ENCODE measurements at places on chromosomes 2 and 18.

- no peak for DNase-seq
These were observed 163.8 kb downstream of the FAM210A start for GRCh38 chr18:13562494-13563029.

- no peak for DNase-seq
These were observed 59.7 kb downstream of the MYO3B start for GRCh38 chr2:170237572-170238120.

GRCh38 chr2:203591642-203592041 lies 56.5 kb upstream of the RAPH1 start:
- no peak for DNase-seq

- DNase-seq, result no peak
These were observed 30.6 kb downstream of the FAM178B start for GRCh38 chr2:96955762-96956161.

- DNase-seq, result no peak
These were observed 221.9 kb downstream of the ZNF407 start for GRCh38 chr18:74819433-74820059.

GRCh38 chr18:51193621-51194287 lies 3.7 kb downstream of the MEX3C start:
- DNase-seq, result no peak

DNA sequence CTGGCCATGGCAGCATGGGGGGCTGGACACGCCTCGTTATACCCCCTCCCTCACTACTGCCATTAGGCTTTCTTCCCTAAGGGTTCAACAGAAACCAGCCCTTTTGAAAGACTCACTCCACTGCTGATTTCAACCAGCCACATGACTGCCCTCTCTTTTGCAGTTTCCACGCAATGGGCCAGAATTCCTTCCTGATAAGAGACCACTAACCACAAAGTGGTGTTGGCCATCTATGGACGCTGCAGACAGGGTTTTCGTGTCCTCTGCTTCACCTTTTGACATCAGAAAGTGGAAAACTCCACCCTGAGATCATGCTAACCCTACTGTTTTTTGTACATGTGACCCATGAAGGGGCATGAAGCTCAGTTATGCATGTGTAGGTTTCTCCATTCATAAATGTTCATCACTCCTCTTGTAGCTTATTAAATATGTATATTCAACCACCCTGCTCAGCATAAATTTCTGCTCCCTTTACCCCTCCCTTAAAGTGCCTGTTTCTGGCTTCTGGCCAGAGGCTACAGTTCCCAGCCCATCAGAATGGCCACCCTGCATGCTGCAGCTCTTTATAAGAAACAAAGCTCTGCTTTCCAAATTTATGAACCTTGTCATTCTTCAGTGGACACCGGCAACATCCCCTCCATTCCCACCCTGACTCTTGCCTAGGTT lies 106.6 kb upstream of the MSH6 start:
- DNase-seq, result no peak

DNA sequence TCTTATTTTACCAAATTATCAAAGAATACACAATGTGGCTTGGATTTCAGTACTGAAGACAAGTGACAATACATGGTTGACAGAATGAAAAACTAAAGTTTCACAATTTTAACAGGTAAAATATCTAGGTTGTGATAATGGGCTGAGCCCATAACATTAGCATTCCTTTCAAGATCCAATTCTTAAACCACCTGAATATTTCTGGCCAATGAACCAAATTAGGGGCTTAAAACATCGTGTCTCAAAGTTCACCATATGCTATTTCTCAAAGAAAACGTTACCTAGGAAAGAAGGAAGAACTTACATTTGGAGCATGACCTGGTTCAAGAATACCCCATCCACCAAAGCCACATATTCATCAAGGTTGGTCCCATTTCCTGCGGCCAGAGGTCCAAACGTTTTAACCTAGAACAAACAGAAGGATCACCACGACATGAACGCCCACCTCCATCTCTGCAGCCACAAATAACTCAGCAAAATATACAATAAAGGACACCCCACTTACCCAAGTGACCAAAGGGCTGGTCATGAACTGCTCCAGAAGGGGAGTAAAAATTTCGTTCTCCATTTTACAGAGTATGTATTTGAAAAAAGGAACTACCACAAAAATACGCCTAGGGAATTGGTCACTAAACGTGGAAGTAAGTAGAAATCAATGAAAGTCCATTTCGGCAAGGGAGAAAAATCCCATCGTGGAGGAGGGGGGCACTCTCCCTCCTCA lies 984 bp downstream of the CCDC88A start:
- DNase-seq, result no peak

GRCh38 chr2:46369783-46370182 lies 72.6 kb downstream of the EPAS1 start:
- DNase-seq, result no peak

GRCh38 chr2:161418275-161418714 lies 2.2 kb downstream of the TBR1 start:
- DNase-seq, result no peak

DNA sequence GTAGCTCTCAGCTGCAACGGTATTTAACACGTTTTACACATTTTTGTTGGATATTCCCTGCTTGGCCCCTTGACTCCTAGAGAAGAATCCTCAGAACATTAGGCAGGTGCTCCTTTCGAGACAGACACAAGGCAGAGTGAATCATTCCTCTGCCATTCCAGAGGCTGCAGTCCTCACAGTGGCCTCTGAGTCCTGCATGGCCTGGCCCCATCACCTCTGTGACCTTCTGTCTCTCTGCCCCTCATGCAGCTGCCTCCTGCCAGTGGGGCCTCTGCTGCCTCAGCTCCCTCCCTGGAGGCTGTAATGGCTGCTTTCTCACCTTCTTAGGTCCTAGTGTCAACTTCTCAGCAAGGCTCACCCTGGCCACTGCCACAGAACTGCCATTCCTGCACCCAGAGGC lies 101.3 kb downstream of the PTPRM start:
- no peak for DNase-seq

DNA sequence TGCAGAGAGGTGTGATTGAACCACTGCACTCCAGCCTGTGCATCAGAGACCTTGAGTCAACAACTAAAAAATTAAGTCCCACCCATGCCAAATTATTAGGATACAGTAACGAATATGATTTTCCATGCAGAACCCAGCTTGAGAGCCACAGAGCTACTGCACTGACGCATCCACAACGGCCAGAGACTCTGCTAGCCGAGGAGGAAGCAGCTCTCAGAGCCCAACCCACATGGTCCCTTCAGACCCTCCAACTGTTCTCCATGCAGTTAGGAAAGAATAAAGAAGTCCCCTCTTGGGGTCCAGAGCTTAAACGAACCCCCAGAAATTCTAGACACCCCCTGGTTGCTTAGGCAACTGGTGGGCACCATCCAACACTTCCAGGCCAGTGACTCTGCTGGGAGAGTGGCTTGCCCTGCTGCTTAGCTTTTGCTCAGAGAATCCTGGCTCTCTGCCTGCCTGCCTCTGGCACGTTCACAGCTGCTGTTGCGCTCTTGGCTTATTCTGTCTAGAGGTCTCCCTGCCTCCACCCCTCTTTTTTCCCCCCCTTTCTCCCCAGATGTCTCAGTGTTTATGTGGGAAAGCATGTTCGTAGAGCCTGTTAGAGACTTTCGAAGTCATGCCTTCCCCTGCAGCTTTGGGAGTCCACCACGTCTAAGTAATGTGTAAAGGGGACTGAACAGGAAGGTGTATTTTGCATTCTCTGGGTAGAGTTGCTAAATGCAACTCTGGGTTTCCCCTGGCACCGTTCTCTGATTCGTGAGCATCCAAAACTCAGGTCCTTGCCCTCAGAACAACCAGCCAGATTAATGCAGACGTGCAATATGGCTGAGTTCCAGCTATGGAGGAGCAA lies 26.0 kb upstream of the SP3 start:
- DNase-seq, result no peak

DNA sequence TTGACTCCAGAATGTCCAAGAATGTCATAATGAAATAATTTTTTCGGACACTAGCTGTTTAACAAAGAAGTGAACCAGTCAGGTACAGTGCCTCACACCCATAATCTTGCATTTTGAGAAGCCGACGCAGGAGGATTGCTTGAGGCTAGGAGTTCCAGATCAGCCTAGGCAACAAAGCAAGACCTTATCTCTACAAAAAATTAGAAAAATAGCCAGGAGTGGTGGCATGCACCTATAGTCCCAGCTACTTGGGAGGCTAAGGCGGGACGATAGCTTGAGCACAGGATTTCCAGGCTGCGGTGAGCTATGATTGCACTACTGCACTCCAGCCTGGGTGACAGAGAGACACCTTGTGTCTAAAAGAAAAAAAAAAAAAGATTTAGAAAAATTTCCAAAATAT lies 235.8 kb upstream of the FN1 start:
- no peak for DNase-seq

GRCh38 chr2:35852-36251 lies 10.5 kb downstream of the FAM110C start:
- DNase-seq, result no peak

- no peak for DNase-seq
These were observed 380.4 kb downstream of the TNS1 start for GRCh38 chr2:217622205-217623060.

GRCh38 chr18:9764011-9764481 lies 55.9 kb downstream of the RAB31 start:
- DNase-seq, result no peak

- no peak for DNase-seq
These were observed 73.8 kb upstream of the PROKR1 start for GRCh38 chr2:68569604-68570003.

Data from SIG-M5 (cell line).